Stimulated activated CD4-positive, alpha-beta T cell treated with anti-CD3 and anti-CD28 coated beads, Interleukin-15, amount 100 ng/mL, for 1 hour (primary cell): ENCODE measurements at places on chromosomes 16 and 17.

- no peak for DNase-seq
Measured at GRCh38 chr16:53781023-53781605, 77.2 kb downstream of the FTO start.

- DNase-seq, result no peak
Measured at GRCh38 chr16:77556201-77556873, 121.5 kb upstream of the ADAMTS18 start.

GRCh38 chr16:29811170-29811895, 660 bp upstream of the PRRT2 start:
- DNase-seq, result peak; percentile 37

GRCh38 chr17:56257075-56257474, 103.8 kb downstream of the ANKFN1 start:
- DNase-seq, result no peak

DNA sequence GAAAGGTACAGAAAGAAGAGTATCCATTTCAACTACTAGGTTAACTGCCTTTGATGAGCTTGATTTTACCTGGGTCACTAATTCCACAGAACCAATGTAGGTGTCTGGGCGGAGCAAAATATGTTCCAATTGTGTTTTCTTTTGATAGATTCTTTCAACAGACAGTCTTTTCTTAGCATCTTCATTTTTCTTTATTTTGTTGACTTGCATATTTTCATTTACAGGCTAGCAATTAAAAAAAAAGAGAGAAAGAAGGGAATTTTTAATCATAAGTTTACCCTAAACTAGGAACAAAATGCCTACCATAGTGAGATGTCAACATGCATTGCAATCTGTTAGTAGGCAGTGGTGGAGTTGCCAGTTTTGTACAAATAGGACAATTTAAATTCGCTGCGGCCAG, 1.0 kb downstream of the TOP2A start:
- DNase-seq, result no peak

DNA sequence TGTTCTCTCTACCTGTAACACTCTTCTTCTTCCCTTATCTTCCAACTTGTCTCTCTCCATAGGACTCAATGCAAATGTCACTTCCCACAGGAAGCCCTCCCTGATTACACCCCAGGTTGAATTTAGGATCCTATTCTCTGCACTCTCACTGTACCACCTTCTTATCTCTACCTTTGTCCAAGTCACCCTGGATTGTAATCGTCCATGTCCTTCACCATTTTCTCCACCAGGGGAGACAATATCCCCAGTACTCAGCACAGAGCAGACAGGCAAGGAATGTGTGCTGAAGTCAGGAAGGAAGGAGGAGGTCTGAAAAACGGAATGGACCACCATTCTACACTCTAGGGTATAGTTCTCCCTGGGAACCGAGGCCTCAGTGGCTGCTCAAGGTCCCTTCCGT, 14.2 kb downstream of the C16orf82 start:
- no peak for DNase-seq
